ENCODE measurements at places on chromosomes 2 and 18. TPM values are rescaled to one million over a fixed set of nuclear protein-coding genes. Genes with fewer than 3 reads are reported as not detected.

The ANKRD53 gene
- 0.16 TPM for polyA plus RNA-seq

The DTNA gene
- not detected for polyA plus RNA-seq

GRCh38 chr2:150007815-150008430, 420.3 kb upstream of the MMADHC start:
- DNase-seq: no peak

The RPRM gene
- not detected for polyA plus RNA-seq

The CNTNAP5 gene
- polyA plus RNA-seq: not detected

The COL4A3 gene
- polyA plus RNA-seq: not detected

DNA sequence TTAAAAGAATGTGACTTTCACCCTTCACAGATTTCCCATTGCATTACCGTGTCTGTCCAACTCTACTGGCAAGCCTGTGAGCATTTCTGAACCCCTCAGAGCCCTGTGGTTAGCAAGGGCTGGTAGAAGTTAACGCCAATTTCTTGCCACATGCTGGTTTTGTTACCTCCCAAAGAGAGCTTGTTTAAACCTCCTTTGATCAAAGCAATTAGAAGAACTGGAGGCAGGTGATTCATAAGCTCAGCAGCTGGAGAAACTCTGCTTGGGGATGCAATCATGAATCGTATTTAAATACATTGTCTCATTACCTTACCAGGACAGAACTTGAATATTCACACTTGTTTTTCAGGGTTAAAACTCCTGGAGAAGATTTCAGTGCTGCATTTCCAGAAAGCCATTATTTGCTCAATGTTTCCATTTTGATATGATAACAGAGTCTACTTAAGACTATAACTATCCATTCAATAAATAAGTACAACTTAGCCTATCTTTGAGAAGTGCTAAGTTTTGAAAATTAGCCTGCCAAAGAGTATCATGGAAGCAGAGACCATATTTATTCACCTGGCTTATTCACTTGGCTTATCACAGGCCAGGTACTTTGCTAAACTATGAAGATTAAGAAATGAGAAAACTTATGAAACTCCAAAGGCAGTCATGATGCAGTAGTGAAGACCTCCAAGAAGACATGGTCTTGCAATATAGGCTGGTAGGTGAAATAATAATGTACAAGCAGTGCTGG, 292.8 kb downstream of the INSIG2 start:
- no peak for DNase-seq

DNA sequence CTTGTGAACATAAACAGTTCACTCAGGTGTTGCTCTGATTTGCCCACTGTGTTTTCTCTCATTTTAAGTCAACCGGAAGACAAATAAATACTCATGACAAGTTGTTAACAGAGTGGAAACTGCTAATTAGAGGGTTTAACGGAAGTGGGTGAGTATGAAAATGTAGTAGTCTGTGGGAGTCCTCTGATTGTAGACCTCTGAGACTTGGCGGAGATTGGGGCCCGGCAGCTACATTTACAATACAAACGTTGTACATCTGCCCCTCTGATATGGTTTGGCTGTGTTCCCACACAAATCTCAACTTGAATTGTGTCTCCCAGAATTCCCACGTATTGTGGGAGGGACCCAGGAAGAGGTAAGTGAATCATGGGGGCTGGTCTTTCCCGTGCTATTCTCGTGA, 107.3 kb upstream of the FAM98A start:
- DNase-seq: no peak

DNA sequence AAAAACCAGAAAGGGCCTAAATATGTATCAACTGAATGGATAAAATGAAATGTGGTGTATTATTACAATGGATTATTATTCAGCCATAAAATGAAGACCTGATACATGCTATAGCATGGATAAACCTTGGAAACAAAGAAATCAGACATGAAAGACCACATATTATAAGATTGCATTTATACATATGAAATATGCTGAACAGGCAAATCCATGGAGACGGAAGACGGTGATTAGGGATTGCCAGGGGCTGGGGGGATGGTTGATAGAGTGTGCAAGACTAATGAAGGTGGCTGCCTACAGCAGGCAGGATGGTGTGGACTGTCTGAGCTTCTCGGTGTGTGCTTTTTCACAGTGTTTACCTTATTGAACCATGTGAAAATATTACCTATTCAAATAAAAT, 11.4 kb upstream of the AFG3L2 start:
- no peak for DNase-seq

DNA sequence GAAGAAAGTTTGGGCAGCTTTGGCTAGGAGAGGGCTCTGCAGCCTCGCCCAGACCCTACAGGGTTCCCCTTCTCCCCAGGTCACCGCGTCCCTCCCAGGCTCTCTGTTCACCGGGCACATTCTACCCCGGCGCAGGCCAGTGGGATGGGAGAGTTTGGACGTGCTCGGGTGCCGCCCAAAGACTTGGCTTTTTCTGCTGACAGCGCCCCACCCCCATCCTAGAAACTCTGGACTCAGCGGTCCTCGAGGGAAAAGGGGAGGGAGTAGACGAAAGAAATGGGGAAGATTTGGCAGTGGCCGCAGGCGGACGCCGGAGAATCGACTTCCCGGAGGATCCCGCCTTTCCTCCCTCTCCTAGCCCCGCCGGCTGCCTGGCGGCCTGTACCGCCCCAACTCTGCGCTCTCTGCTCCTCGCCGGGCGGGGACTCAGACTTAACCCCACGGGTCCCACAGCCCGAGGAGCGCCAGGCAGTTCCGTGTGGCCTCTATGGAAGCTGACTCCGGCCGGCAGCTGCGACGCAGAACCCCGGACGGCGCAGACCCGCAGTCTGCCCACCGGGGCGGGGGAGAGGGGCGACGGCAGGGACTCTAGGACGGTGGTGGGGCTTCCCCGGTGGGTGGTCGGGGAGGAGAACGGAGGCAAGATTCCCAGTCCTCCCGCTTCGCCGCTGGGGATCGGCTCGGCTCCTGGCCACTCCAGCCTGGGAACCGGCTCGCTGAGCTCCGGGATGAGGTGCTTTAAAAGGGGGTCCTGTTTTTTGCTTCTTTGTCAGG, 863 bp upstream of the SIX2 start:
- no peak for DNase-seq

- DNase-seq: no peak
These were observed 549.9 kb upstream of the FSIP2 start for GRCh38 chr2:185188656-185189055.

DNA sequence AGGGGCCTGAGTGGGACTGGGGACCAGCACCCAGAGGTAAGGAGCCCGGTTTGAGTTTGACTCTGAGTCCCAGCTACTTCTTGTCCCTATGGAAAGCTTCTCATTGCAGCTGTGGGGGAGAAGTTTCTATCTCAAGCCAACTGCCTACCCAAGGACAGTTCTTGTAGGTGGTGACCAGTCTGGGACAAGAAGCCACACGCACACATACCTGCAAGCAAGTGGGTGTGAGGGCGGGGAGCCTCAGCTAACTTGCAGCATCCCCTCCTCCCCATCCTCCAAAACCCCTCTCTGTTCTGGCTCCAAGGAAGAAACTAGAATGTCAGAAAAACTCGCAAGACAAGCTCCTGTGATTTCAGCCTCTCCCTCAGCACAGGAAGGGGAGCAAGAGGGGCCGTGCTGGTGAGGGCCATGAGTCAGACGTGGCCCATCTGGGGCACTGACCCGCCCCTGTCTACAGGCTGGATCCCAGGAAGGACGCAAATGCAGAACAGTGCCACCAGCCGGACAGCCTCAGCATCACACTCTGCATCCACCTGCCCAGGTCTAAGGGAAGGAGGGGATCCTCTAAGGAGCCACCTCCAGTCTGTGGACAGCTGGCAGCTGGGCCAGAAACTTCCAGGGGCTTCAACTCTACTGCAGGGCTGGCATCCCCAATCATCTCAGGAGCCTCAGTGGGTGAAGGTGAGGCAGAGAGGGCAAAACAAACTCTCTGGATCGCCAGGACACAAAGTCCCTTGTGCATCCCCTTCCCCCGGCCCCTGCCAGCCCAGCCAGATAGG, 103.4 kb downstream of the TNS1 start:
- DNase-seq: no peak

DNA sequence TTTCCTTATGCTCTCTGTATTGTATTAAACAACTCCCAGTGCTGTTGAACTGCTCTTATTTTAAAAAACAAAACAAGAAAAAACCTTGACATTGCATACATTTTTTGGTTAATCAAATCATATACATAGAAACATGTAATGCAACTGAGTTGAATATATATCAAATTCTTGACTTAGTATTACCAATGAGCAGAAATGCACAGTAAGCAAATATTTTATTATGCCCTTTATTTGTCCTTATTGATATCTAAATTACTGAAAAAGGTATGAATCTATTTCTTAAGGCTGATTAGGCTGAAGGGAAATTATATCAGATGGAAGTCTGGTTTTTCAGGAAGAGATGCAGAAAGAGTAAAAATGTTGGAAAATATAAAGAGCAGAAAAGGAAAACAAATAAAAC, 6.9 kb upstream of the KDM3A start:
- no peak for DNase-seq

DNA sequence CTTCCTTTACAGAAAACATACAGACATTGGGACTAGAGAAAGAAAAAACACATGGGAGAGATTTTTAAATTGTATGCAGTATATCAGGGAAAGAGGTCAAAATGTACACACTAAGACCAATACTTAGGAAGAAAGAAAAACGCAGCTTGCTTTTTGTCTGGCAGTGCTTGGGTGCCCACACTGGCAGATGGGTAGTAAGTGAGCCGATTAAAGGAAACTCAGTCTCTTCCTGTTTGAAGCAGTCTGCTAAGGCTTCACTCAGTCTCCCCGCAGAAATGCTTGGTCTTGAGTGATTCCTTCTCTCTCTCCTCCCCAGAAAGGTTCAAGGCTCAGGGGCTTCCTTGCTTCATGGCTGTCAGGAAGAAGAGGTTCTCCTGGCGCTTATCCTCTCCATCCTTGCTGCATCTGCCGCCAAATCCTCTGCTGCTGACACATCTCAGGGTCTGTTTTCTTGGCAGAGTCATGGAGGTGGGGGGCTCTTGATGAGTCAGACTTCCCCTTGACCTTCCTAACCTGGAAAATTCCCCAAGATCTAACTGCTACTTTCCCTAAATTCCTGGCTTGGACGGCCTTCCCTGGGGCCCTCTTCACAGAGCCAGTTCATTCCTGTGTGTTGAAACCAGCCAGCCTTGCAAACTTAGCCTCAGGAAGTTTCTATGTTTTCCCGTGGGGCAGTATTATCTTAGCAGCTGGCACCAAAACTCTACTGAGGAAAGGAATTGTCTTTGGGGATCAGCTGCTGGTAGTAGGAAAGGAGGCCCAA, 10.5 kb upstream of the TMSB10 start:
- DNase-seq: no peak
